Sigmoid colon (tissue), 7 donors: ENCODE measurements at places on chromosomes 7 and 10. TPM values are rescaled to one million over a fixed set of nuclear protein-coding genes. Genes with fewer than 3 reads are reported as not detected.
A peak's percentile ranks its signal among the peaks of the same experiment; 100 is the strongest.

The LRIT1 gene
- not detected for total RNA-seq

The H2BK1 gene
- total RNA-seq = not detected

The C10orf71 gene
- not detected for total RNA-seq

The ZNRF2 gene
- total RNA-seq = 23.9 TPM

The PPP1R9A gene
- total RNA-seq = 43.5 TPM

The GNG11 gene
- total RNA-seq = 26.8 TPM

The MYO1G gene
- total RNA-seq = 1.1 TPM

DNA sequence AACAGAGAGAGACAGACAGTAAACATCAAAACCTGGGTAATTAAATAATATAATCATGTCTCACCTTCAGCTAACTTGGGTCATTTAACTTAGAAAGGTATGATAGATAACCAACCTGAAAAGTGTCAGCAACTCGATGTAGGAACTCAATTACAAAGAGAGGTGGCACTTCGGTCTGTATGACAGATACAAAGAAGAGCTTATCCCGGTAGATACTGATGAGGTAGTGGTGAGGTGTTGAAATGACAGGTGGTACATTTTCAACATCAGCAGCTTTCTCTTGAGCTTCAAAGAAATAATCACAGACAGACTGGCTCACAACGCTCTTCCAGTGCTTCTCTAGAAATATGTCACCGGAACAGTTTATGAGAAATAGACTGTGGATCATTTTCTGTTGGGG is 12.6 kb downstream of the AP3M1 start:
- no peak for DNase-seq

GRCh38 chr10:20877986-20878983 is 18.8 kb downstream of the NEBL start:
- DNase-seq = no peak

- peak; percentile 80 for DNase-seq
Observed at GRCh38 chr10:73110345-73110849, at the start of gene NUDT13. Gene NUDT13, plus strand, starts transcription at chr10:73110455. Its CDS starts 3,911 bp downstream, at chr10:73114366.

DNA sequence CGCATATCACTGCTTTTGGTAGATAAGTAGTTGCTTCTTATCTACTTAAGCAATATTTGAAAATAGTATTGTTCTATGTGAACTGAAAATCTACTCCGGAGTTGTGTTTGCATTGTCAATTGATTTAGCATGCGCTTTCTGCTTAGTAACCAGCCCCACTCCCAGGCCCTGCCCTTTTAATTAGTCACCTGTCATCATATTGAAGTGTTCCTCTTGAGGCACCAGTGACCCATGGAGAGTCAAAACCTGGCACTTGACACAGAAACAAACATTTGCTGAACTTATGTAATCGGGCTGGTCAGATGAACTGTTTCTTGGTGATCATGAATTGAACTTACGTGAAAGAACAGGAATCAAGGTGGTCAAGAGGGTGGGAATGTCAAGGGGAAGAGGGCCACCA is 27.8 kb upstream of the CDHR3 start:
- DNase-seq = no peak

DNA sequence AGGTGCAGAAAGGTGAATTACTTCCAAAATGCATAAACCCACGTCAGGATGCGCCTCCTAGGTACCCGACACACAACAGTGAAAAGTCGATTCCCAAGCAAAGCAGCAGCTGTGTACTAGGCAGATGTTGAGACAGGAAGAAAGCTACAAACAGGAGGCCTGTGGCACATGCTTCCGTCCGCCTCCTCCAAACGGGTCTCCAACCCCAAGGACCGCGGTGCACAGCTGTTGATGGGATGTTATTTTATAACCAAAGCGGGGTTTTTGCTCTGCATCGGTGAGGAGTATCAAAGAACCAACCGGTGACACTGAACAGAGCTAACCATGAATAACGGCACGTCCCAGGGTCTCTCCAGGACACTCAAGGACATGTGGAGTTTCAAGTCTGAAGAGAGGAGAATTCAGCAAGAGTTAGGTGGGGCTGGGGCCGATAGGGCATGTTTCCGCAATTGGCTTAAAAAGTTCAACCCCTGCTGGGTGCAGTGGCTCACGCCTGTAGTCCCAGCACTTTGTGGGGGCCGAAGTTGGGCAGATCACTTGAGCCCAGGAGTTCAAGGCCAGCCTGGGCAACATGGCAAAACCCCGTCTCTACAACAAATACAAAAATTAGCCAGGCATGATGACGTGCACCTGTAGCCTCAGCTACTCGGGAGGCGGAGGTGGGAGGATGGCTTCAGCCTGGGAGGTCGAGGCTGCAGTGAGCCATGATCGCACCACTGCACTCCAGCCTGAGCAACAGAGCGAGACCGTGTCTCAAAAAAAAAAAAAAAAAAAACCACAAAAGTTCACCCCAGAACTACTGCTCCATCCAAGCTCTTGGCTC is 108.0 kb downstream of the SMURF1 start:
- DNase-seq = no peak

DNA sequence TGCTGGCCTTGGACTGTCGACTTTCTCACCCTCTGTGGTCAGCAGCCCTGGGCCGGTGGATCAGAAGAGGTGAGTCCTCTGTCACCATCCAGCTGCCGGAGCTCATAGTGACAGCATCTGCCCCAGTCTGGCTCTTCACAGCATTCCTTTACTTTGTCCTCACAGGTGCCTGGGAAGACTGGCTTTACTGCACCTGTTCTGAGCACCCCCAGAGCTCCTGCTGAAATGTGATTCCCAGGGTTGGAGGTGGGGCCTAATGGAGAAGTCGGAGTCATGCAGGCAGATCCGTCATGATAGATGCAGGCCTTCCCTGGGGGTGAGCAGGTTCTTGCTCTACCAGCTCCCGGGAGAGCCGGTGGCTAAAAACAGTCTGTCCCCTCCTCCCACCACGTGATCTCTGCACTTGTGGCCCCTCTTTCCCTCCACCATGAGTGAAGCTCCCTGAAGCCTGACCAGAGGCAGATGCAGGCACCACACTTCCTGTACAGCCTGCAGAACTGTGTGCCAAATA is 171.5 kb downstream of the ZMYND11 start:
- no peak for DNase-seq

DNA sequence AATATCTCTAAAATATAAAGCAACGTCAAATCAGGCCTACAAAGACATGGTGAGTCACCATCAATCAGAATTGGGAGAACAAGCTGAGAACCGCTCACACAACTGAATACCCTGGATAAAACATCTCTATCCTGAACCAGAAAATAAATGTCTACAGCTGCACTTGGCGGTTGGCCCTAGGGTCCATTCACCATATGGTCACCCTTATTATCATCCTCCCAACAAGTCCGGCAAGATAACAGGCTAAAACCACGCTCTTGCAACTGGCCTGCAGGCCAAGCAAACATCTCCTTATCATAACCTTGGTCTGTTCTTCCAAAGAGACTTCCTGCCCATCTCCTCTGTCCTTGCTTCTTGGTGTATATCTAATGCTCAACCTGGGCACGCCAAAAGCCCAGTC is 310.7 kb downstream of the CALN1 start:
- peak; percentile 5 for DNase-seq

DNA sequence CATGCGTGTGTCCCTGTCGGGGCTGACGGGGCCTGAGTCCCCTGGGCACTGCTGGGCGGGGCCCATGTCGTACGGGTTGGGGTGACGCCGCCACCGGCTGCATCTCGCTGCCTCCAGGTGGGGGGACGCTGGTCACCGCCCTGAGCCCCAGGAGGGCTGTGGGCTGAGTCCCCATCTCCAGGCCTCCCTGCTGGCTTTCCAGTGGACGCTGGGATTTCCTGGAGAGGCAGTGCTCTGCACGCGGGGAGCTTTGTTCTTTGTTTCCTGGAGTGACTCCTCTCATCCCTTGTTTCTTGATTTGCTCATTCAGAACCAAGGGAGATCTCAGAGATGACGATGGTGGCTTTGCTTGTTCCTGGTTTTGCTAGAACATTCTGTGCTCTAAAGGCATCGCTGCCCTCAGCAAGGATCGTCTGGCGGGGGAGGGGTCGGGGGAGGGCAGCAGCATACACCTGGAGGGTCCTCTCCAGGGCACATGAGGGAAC is 21.0 kb downstream of the PWWP2B start:
- no peak for DNase-seq

DNA sequence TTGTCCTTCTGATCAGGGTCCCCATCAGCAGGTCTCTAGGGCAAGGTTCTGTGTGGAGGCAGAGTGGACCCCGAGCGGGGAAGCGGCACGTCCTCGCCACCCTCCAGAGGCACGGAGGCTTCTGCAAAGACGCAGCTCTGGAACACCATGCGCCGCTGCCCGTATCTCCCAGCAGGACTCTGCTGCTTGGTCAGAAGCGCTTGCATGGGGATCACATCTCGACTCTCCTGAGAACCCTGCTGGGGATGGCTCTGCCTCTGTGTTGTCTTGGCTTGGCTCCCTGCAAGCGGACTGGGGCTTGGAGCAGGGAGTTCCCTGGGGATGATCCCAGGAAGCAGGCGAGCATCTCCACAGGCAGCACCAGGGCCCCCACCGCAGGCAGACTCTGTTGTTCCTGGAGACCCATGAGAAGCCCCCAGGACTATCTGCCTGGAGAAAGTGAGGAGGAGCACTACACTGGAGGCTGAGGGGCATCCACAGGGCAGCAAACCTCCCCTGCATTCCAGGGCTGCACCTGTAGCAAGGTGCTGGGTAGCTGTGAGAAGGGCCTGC is 520.5 kb downstream of the GLRX3 start:
- DNase-seq = no peak

DNA sequence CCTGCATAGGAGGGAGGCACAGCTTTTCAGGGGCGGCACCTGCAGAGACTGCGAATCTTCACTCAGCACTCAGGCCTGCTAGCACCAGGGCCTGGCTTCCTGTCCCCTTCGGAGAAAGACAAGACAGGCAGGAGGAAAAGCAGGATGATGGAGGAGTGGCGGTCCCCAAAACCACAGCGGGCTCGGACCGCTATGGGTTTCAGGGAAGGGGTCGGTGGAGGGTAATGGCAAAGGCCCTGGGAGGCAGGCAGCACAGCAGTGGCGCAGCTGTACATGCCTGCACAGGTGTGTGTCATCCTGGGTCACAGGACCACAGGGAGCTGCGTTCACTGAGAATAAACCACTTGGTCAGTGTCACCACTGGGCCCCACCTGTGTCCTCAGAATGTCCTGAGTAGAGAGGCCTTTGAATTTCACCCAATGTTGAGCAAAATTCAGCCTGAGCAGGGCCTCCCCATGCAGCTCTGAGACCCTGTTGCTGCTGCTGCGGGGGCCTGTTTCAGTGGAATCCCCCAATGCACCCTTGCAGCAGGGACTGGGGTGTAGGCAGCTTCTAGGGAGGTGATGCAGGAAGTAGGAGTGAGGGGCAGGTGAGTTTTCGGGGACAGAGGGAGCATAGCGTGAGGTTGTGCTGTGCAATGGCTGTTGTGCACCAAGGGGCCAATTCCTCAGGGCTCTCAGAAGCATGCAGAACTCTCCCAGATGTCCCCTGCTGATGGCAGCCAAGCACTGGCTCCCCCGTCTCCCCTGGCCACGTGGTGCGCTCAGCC is 90.6 kb upstream of the PPP2R2D start:
- DNase-seq = peak; percentile 46

- DNase-seq = no peak
Observed at GRCh38 chr7:90955641-90956207, 308.5 kb upstream of the FZD1 start.

DNA sequence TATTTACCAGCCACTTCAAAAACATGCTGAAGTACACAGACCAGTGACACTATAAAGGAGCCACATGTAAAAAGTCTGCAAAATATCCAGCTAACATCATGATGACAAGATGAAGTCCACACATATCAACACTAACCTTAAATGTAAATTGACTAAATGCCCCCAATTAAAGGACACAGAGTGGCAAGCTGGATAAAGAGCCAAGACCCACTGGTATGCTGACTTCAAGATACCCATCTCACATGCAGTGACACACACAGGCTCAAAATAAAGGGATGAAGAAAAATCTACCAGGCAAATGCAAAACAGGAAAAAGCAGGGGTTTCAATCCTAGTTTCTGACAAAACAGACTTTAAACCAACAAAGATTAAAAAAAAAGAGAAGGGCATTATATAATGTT is 12.9 kb upstream of the C10orf88 start:
- DNase-seq = no peak

DNA sequence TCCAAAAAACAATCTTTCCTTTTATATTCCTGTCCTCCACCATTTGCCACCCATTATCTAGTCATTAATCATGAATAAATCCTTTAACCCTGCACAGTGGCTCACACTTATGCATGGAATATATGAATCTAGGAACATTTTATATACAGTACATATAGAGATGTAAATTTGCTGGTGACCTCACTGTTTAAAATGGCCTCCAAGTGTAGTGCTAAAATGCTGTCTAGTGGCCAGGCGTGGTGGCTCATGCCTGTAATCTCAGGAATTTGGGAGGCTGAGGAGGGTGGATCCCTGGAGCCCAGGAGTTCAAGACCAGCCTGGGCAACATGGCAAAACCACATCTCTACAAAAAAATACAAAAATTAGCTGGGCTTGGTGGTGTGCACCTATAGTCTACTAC is 9.6 kb downstream of the NANOS1 start:
- DNase-seq = no peak

GRCh38 chr7:43076606-43077005 is 35.8 kb upstream of the HECW1 start:
- DNase-seq = no peak

DNA sequence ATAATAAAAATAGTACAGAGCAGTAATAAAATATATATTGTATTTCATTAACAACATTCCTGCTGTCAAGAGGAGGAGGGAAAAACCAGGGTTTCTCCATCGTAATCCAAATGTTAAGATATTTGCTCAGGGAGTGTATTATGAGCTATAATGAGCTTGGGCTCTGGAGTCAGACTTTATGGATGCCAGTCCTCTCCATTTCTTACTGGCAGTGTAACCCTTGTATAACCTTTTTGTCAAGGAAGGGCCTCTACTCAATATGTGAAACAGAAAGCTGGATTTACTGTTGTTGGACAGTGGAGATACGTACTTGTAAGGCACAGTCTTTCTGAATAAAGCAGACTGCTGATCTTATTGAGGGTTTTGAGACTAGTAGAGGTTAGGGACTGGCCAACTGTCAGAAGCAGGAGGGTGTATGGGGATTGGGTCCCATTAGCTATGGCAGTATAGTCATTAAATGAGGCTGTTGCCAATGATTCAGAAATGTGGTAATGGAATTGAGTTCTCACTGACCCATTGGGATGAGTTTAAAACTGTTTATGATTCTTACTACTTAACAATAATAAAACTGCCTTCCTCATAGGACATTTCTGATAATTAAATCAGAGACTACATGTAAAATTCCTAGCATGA is 56.5 kb downstream of the ZNF277 start:
- DNase-seq = no peak

- peak; percentile 40 for DNase-seq
Observed at GRCh38 chr10:101565936-101566332, 22.1 kb downstream of the POLL start.

- no peak for DNase-seq
Observed at GRCh38 chr10:34081347-34081743, 733.8 kb downstream of the PARD3 start.

- DNase-seq = no peak
Observed at GRCh38 chr10:91105269-91105668, 115.2 kb upstream of the PCGF5 start.

GRCh38 chr10:124206616-124207015 is 113.2 kb upstream of the CHST15 start:
- DNase-seq = no peak

- no peak for DNase-seq
Observed at GRCh38 chr7:121286742-121287734, 41.8 kb upstream of the WNT16 start.
